ENCODE measurements at places on chromosomes 5 and 9.
A peak's percentile ranks its signal among the peaks of the same experiment; 100 is the strongest.

DNA sequence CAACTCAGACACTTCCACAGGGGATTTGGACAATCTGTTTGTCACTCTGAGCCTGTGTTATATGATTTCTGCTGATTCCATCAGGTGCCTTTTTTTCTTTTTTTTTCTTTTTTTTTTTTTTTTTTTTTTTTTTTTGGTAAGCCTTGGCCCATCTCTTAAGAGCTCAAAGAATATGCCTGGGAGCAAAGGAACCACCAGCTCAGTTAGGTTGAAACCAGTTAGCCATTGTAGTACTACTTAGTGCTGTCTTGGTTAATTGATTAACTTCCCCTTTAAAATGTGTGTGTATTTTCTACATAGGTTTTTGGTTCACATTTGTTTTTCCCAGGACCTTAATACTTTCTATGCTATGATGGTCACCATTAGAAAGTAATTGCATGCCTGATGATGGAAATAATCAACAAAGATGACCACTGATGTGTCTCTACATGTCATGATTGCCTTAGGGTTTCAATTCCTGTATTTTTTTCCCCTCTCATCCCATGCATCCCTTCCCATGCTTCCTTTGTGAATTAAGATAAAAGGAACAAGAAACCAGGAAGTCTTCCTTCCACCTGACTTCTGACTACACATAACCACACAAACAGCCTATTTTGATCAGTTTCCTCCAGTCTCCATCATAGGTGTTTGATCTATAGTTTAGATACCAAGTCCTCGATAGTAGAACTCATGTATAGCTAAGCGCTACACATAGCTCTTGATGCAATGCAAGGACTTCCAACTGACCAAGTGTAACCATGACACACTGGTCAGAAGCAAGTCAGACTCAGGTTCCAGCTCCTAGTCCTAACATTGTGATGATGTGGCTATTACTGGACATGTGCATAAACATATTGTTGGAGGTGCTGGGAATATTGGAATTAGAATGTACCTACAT is 306.1 kb downstream of the EFNA5 start:
- DNase-seq, result no peak

GRCh38 chr5:42015681-42016080 is 90.6 kb downstream of the FBXO4 start:
- no peak for DNase-seq

GRCh38 chr9:106587042-106587441 is 275.9 kb upstream of the ZNF462 start:
- DNase-seq, result no peak

DNA sequence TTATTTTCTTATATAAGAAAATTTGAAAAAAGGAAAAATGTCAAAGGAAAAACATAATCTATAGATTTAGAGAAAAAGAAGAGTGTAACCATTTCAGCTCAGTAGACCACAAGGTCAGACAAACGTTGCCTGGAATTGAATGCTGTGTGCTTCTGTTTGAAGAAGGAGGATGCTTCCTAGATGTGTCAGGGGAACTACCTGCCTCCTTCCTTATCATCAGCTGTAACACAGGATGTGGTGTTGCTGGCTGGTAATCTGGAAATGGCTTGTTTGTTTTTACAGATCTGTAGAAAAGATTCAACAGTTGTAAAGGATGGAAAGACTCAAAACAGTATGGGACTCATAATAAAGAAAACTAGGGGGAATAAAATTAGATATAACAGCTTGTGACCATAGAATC is 160.7 kb upstream of the MEF2C start:
- no peak for DNase-seq

- DNase-seq, result no peak
Observed at GRCh38 chr5:74848553-74849025, 17.6 kb downstream of the FAM169A start.

DNA sequence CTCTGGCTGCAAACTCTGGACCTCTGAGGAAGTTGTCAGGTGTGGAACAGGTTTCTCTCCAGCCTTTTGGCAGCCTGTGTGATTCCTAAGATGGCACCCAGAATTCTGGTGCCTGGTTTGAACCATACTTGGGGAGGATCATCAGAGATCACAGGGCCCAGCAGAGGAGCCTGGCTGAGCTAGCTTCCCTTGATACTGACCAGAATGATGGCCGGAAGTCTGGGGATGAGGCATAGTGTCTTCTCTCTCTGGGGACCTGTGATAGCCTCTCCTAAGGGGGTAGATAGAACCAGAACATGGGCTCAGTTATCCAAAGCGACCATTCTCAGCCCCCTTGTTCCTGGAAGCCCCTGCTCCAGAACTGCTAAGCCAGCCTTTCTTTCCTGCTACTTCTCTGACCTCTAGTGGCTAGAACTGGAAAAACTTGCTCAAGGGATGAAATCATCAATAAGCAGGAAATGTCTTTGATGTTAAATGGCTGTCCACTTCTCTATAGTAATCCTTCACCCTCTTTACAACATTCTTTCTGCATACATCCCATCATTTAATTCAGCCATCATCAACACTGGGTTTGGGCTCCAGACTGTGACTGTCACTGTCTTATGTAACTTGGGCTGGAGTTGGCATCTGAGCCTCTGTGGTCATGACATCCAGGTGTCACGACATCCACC is 55.1 kb downstream of the C9orf152 start:
- no peak for DNase-seq

DNA sequence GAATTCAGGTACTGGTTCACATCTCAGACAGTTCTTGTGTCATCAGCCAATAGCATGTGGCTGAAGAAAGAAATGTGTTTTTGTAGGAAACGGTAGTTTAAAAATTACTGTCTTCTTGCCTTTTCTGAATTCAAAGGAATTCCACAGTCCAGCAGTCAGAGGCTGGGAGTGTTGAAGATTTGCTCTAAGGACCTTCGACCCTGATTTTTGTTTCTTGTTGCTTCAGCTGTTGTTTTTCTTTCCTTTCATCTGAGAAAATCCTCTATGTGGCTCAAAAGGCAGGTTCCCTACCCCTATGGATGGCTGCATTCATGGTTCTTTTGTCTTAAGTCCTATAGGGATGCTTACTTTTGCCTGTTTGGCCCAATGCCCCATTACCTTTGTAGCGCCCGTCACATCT is 304.9 kb downstream of the TMEM167A start:
- DNase-seq, result no peak

- DNase-seq, result no peak
Observed at GRCh38 chr9:81382281-81382680, 307.1 kb downstream of the TLE1 start.

DNA sequence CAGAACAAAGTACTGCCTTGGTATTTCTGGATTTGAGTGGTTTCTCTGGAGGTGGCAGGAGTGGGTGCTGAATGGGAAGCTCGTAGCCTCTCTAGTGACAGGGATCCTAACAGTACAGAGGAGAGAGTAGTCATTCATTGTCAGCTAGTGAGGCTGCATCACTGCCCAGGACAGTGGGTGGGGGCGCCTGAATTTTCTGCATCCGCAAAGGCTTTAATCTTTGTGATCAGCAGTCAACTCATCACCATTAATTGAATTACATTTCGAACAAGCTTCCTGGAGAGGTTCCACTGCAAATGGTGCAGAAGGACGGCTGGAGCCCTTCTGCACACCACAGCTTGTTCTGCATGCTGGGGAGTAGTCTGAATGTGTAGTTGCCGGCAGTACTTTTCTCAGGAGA is 77.5 kb downstream of the HSPA4 start:
- peak; percentile 49 for DNase-seq

DNA sequence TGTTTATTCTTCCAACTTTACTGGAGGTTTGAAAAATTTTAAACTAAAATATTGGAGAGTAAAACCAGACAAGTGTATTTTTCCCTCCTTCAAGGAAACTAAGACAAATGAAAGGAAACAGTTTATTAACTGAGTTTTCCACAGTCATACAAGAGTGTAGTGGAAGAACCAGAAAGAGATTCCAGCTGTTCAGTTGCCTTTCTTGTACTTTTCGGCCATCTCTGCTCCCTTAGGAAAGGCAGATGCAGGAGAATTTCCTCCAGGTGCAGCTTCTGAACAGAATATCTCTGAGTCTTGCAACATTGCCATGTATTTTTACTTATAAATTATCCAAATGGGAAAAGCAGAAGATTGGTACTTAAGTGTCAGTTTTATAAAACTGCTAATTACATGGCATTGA is 217.1 kb downstream of the MAST4 start:
- no peak for DNase-seq

DNA sequence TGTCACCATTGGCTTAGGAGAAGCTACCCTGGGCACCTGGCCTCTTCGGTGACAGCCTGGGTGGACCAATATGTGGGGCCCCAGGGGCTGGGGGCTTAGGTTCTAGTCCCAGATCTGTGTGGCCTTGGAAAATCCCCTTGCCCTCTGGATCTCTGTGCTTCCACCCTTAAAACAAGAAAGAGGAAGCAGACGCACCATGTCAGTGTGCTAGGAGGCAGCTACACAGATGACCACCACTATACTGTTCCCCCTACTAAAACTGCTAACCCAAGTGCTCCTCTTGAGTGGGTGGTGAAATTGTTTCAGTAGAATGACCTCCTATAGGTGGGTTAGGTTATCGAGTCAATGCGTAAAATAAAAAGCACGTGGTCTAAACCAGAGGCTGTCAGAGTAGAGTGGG is 31.0 kb downstream of the AFAP1L1 start:
- DNase-seq, result no peak

- no peak for DNase-seq
Observed at GRCh38 chr5:96687812-96688453, 25.8 kb downstream of the CAST start.

DNA sequence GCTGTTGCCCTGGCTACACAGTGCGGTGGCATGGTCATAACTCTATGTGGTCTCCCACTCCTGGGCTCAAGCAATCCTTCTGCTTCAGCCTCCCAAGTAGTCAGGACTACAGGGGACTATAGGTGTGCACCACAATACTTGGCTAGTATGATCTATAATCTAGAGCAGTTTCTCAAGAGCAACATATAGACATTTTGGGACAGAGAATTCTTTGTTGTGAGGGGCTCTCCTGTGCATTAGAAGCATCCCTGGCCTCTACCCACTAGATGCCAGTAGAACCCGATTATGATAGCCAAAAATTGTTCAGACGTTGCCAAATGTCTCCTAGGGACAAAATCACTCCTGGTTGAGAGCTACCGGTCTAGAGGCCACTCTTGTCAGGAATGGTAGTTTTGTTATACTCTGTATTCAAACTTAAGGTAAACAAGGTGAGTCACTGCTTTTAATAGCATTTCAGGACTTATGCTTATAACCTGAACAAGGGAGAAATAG is 7.2 kb downstream of the ANKHD1 start:
- no peak for DNase-seq

DNA sequence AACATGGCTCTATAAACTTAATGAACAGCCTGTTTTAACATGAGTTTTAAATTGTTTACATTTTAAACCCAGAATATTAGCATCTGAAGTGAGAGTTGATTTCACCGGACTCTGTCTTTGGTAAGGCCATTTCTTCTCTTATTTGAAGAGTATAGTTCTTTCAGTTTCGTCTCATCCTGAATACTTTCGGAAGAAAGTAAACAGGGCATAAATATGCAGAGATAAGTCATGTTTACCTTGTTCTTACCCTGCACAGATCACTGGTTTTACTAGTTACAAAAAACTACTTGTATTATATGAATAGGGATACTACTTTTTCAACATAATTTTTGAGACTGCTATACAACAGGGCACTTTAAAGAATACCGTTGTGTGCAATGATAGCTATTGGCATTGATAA is 656.3 kb upstream of the ZNF608 start:
- no peak for DNase-seq

GRCh38 chr5:176675676-176676360 is 28.5 kb downstream of the TSPAN17 start:
- DNase-seq, result no peak

Data from mesenteric fat pad (tissue), 1 donor.